Pons (tissue), 1 donor: ENCODE measurements at places on chromosomes 2 and 18.

DNA sequence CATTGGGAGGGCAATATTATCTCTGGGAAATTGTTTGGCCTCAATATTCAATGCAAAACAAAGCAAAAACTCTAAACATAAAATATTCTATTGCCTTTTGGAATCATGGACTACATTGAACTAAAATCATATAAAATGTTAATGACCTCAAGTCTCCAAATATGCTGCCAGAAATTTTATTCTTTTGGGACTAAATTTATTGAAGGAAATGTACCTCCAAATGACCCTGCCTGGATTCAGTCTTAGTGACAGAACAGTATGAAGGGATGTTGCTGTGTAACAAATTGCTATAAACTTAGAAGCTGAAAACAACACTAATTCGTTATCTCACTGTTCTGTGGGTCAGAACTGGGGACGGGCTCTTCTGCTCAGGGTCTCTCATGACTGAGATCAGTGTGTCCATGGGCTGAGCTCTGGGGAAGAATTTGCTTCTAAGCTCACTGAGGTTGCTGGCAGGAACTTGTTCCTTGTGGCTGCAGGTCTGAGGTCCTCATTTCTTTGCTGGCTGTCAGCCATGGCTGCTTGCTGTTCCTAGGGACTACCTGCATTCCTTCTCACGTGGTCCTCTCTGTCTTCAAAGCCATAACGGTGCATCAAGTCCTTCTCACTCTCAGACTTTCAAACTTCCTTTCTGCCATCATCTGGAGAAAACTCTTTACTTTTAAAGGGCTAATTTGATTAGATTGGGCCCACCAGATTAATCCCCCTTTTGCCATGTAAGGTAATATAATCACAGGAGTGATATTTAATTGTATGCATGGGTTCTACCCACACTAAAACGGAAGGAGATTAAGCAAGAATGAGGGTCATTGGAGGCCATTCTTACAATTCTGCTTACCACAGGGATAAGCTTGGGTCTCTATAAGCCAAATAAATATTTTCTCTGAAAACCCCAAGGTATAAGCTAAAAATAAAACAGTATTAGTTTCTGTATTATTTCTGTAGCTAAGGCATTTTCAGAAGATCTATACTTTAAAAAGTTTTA lies 149.0 kb downstream of the ADCYAP1 start:
- DNase-seq, result no peak

DNA sequence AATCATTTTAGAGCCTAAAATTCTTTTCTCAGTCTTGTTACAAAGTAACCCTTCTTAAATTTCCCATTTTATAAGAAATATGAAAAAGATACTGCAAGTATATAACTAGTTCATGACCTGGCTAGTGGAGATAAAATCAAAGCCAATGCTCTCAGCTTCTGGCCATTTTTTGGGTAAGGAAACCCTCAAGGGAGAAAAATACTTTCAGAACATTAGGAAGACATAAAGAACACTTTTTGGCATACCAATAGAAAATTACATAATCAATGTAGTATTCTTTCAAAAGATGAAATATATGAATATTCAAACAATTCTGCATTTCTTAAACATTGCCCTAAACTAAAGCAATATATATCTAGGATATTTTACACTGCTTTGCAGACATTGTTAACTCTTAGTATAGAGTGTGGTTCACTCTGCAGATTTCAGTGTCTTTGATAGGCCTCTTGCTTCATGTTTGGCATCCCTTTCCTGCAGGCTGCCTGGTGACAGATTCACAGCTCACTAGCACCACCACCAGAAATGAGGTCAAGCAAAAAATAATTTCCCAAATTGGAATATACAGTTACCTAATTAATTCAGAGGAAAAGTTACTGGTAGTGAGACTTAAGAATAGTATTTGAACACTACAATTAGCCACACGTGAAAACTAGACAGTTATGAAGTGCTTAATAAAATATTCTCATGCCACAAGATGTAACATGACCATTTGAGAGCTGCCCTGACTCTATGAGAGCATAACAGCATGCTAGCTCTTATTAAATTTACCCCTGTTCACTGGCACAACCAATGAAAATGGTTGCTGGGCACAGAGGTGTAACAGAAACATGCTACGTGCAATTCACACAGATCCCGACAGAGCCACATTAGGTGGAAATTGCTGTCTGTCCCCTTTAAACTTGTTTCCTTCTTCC lies 36.0 kb downstream of the PAIP2B start:
- DNase-seq, result peak; percentile 38

GRCh38 chr18:30465096-30465495 lies 577.4 kb downstream of the DSC3 start:
- DNase-seq, result peak; percentile 74

DNA sequence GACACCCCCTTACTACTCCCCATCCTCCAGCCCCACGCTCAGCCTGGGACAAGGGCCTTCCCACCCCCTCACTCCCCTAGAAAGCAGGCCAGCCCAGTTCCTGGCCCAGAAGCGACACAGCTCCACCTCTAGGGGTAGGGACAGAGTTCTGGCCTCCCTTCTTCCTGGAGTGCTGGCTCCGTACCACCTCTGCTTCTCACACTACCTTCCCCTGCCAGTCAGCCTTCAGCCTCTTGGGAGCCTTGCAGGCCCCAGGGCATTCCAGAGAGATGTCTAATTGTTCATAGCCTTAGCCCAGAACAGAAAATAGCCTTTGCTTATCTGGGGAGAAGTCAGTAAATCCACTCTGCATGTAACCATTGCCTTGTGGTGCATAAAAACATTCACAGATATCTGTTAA lies 13.1 kb upstream of the CATIP start:
- DNase-seq, result no peak

DNA sequence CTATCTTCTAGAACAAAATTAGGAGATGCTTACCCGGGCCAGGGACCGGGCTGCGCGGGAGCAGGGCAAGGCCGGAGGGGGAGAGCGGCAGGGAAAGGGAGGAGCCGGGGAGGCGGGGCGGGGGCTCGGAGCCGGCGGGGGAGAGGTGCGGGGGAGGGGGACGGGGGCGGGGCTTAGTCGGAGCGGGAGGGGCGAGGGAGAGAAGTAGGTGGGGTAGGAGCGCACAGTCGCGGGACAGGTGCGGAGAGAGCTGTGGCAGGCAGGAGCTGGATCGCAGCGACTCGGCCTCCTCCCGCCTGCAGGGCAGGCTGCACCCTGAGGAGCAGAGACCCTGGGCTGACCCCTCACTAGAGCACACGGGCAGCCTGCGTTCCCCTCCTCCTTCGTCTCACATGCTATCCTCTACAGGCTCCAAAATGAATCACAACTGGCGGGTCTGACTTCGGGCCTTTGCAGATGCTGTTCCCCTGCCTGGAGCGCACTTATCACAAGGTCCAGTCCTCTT lies 290.3 kb downstream of the CELF4 start:
- DNase-seq, result no peak

GRCh38 chr18:21669736-21670285 lies 34.8 kb downstream of the ABHD3 start:
- DNase-seq, result no peak

DNA sequence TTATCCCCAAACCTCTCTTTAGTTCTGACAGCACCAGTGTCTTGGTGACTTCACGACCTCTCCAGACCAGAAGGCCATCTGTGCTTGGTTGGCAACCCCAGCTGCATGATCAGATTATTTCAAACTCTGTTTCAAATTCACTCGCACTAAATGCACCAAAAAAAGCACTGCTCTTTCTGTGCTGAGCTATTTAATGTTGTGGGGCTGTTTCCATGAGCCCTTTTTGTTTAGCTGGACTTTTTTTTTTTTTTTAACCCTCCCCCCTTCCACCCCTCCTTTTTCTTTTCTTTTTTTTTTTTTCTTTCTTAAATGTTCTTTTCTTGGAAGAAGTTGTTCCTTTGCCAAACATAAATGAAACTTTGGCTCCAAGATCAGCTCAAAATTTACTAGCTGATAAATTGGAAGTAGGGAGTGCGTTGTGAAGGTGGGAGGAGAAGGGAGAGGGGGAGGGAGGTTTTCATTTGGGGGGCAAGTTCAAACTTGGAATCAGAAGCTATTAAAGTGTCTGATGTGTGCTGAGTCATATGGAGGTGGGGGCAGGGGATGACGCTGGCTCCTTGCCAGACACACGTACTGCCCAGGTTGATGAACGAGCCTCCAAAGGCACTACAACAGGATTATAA lies 543.0 kb upstream of the TNP1 start:
- no peak for DNase-seq

DNA sequence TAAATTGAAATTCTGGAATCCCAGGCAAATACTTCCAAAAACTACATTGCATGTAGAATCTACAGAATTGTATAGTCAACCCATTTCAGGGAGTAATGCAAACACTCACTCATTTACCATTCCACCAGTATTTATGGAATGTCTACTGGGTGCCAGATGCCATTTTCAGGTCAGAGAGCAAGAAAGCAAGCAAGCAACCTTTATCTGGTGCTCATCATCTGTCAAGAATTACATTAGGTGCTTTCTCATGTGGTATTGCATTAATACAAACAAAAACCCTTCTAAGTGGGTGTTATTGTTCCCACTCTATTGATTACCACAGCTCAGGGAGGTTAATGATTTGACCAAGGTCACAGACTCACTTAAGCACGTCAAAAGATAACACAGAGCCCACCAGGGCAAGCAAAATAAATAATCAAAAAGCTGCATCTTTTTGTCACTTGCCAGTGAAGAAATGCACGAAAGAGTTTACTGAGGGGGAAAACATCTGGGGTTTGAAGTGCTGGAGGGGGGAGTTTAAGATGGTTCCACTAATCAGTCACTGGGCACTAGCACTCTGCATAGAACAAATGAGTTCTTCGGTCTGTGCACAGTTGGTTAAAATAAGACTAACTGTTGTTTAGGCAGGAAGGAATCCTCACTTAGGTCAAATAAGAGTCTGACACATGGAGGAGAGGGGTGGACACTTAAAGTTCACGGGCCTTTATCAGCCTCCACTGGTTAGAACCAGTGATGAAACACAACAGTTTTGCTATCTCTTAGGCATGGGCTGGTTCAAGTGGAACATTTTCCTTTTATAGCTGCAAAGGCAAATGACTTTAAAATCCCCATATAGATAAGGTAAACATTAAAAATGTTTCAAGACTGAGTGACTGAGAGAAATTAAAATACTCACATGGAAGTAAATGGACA lies 208.8 kb downstream of the CDH2 start:
- DNase-seq, result no peak

- DNase-seq, result no peak
Observed at GRCh38 chr2:235006986-235007385, 55.2 kb downstream of the SH3BP4 start.

GRCh38 chr18:57890266-57890665 lies 87.2 kb upstream of the ATP8B1 start:
- peak; percentile 8 for DNase-seq

- DNase-seq, result no peak
Observed at GRCh38 chr2:109516445-109517117, 97.2 kb downstream of the SEPTIN10 start.

GRCh38 chr18:44474067-44474411 lies 206.6 kb upstream of the SETBP1 start:
- no peak for DNase-seq

GRCh38 chr2:85846411-85846810 lies 42.4 kb downstream of the ST3GAL5 start:
- DNase-seq, result no peak
